ENCODE measurements at places on chromosomes 2 and 18.

- no peak for DNase-seq
These were observed 16.4 kb downstream of the RMC1 start for GRCh38 chr18:23519734-23520133.

- DNase-seq: peak; percentile 18
These were observed 97.7 kb downstream of the TWIST2 start for GRCh38 chr2:238945433-238946150.

DNA sequence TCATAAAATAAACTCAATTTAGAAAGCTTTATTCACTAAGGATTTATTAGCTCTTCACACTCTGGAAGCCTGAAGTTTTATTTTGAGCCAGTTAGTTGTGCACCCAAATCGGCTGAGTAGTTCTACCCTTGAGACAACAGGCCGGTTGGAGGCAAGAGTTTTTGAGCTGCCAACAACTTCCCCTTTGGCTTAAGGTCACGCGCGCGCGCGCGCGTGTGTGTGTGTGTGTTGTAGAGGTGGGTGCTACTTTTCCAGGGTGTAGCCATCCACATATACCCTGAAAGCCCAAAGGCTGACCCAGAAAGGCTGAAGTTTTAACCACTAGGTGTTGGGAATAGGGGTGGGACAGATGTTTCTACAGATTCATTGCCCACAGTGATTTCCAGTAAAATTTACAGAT lies 150.2 kb upstream of the LHCGR start:
- DNase-seq: no peak

DNA sequence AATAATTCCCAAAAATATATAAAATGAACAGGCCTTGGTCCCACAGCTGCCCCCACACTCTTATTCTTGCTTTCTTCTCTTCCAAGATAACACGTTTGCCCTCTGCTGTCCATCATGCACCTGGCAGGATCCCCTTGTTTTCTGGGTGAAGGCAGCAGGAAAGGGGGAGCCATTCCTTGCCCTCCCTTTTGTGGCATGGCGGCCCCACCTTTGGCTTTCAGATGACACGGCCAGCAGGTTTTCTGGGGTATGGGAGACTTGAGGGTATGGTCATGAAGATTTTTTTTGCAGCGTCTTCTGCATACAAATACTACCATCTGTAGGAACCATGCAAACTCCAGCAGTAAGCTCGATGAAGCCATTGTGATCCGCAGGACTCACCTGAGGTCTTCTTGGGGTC lies 118.8 kb downstream of the MAPK4 start:
- DNase-seq: no peak

DNA sequence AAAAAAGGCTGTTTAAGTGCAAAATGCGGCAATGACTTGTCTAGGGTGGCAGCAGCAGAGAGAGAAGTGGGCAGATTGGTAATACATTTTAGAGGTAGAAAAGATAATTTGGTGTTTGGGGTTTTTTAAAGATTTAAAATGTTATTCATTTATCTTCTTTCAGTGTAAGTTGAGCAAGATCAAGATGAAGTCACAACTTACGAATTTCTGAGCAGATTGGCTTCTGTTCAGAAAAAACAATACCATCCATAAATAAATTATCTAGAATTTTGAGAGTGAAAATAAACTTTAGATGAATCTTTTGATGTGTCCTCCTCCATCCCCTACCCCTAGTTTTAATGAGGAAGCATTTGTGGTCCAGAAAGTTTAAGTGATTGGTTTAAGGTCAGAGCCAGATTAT lies 47.9 kb upstream of the FAM171B start:
- no peak for DNase-seq

DNA sequence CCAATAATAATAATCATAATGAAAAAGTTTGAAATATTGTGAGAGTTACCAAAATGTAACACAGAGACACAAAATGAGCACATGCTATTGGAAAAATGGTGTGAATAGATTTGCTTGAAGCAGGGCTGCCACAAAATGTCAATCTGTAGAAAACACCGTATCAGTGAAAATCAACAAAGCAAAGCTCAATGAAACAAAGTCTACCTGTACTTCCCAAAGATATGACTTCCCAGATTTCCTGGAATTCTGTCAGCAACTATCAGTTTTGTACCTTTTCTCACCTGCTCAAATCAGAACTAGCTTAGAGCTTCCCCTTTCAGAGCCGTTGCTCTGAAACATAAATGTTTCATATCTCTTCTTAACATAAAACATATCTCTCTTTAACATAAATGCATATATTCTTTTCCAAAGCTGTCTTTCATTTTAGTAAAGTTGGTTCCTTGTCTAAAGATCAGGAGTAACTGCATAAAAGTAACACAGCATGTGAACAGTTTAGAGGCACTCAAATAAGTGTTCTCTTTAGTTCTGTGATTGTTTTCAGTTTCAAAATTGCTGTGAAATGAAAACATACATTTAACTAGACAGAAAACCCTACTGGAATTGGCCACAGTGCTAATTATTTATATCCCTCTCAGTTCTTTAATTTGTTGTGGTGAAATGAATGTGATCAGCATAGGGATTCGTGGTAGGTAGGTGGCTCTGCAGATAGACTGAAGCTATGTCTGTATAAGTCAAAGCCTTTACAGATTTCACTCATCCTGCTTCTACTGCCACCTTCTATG lies 262.5 kb downstream of the KCNJ3 start:
- peak; percentile 48 for DNase-seq

DNA sequence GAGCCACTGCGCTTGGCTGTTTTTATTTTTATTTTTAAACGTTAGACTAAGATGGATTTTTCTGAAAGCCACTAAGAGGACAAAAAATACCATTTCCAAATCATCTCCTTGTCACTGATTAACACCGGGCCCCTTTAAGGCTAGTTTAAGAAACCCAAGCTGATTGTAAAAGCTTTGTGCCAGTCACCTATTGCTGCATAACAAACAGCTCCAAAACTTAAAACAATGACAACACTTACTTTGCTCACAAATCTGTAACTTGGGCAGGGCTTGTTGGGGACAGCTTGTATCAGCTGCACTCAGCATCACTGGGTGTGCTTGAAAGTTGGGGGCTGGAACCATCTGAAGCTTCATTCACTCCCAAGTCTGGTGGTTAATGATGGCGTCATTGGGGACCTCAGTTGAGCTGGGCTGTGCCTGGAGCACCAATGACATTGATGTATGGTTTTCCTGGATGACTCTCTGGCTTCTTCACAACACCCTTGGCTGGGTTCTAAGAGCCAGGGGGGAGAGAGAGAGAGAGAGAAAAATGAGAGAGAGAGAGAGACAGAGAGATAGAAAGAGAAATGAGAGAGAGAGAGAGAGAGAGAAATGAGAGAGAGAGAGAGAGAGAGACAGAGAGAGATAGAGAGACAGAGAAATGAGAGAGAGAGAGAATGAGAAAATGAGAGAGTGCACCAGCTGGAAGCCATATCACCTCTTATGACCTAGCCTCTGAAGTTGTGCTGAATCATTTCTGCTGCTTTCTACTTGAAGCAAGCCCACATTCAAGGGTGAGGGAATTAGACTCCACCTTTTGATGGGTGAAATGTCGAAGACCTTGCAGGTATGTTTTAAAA lies 26.0 kb upstream of the ATG16L1 start:
- DNase-seq: peak; percentile 31

- no peak for DNase-seq
These were observed 28.1 kb downstream of the VIL1 start for GRCh38 chr2:218447072-218447471.

- DNase-seq: no peak
These were observed 134.3 kb downstream of the RDH14 start for GRCh38 chr2:18426174-18426573.

Measured in GM12865 (cell line).